ENCODE measurements at places on chromosomes 5 and 9. TPM values are rescaled to one million over a fixed set of nuclear protein-coding genes. Genes with fewer than 3 reads are reported as not detected.

Gene STPG3
- not detected for total RNA-seq

Gene JAKMIP2
- 33.2 TPM for total RNA-seq

Gene ADAMTS12
- total RNA-seq: 7.6 TPM

Gene TTLL11
- 22.1 TPM for total RNA-seq

Gene CARTPT
- not detected for total RNA-seq

Gene RACK1
- 2,116 TPM for total RNA-seq

Gene NPDC1
- total RNA-seq: 24.0 TPM

Gene SFXN1
- total RNA-seq: 68.9 TPM

Gene GARIN3
- total RNA-seq: not detected

Gene CLPTM1L
- 60.9 TPM for total RNA-seq

Gene BSPRY
- 0.18 TPM for total RNA-seq

Gene PCDHB8
- total RNA-seq: 6.9 TPM

Gene LCN1
- not detected for total RNA-seq

Gene TEK
- 10.2 TPM for total RNA-seq

Measured in cerebellum (tissue), 4 donors.